Immature natural killer cell (primary cell): ENCODE measurements at places on chromosomes 4 and X.

GRCh38 chr4:11748164-11748872 is 319.6 kb upstream of the HS3ST1 start:
- H3K27me3 ChIP-seq, result no peaks in the 10 kb centered on the region
- no peak for DNase-seq
- no peak overlapping the region for H3K27ac ChIP-seq

- no peaks in the 10 kb centered on the region for H3K27me3 ChIP-seq
- H3K4me1 ChIP-seq, result no peaks in the 10 kb centered on the region
- H3K4me3 ChIP-seq, result no peak overlapping the region
- H3K36me3 ChIP-seq, result no peaks in the 10 kb centered on the region
- no peak overlapping the region for H3K27ac ChIP-seq
- no peak for DNase-seq
Measured at GRCh38 chrX:26511589-26512363, 295.8 kb downstream of the MAGEB5 start.

GRCh38 chr4:22531311-22532019 is 15.6 kb upstream of the ADGRA3 start:
- H3K27me3 ChIP-seq, result peaks cover 4% of the 10 kb centered on the region
- H3K4me1 ChIP-seq, result no peaks in the 10 kb centered on the region
- no peak for DNase-seq
- no peak overlapping the region for H3K4me3 ChIP-seq

- no peak overlapping the region for H3K4me3 ChIP-seq
- no peaks in the 10 kb centered on the region for H3K4me1 ChIP-seq
- no peaks in the 10 kb centered on the region for H3K36me3 ChIP-seq
- H3K27me3 ChIP-seq, result no peaks in the 10 kb centered on the region
- no peak for DNase-seq
Measured at GRCh38 chr4:91935217-91935616, 368.5 kb upstream of the GRID2 start.

GRCh38 chr4:185379326-185380295 is 16.1 kb downstream of the LRP2BP start:
- H3K4me1 ChIP-seq, result peaks cover 3% of the 10 kb centered on the region
- no peaks in the 10 kb centered on the region for H3K27me3 ChIP-seq
- H3K36me3 ChIP-seq, result no peaks in the 10 kb centered on the region
- no peak overlapping the region for H3K4me3 ChIP-seq
- no peak overlapping the region for H3K27ac ChIP-seq
- DNase-seq, result no peak

DNA sequence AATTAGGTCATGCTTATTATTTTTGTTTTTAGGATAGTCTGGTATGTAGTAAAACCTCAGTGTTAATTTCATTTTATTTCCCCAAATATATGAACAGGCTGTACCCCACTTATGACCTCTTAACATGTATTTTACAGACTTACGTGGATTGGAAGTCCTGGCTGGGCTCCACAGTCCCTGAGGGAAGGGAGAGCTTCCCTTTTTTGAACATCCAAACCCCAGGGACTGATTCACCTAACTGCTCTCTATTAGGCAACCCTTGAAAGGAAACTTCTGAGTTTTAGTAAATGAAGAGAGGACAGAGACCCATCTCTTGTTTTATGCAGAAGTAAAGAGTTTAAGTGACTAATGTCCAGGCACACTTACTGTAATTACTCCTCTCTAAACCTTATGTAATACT is 233.1 kb upstream of the SPRY1 start:
- no peak for DNase-seq
- no peak overlapping the region for H3K4me3 ChIP-seq
- no peak overlapping the region for H3K27ac ChIP-seq
- H3K36me3 ChIP-seq, result no peaks in the 10 kb centered on the region
- H3K4me1 ChIP-seq, result no peaks in the 10 kb centered on the region
- no peaks in the 10 kb centered on the region for H3K27me3 ChIP-seq

- no peaks in the 10 kb centered on the region for H3K36me3 ChIP-seq
- peaks cover 2% of the 10 kb centered on the region for H3K27me3 ChIP-seq
- H3K4me1 ChIP-seq, result peaks cover 10% of the 10 kb centered on the region
- no peak overlapping the region for H3K27ac ChIP-seq
- DNase-seq, result no peak
Measured at GRCh38 chrX:153587342-153587741, 11.6 kb downstream of the CCNQ start.

- no peak overlapping the region for H3K27ac ChIP-seq
- no peaks in the 10 kb centered on the region for H3K4me1 ChIP-seq
- H3K27me3 ChIP-seq, result peaks cover 3% of the 10 kb centered on the region
Measured at GRCh38 chrX:150768580-150769190, 75.5 kb downstream of the MTMR1 start.

- no peaks in the 10 kb centered on the region for H3K4me1 ChIP-seq
- no peak overlapping the region for H3K27ac ChIP-seq
- DNase-seq, result no peak
- no peak overlapping the region for H3K4me3 ChIP-seq
- peaks cover 8% of the 10 kb centered on the region for H3K27me3 ChIP-seq
- no peaks in the 10 kb centered on the region for H3K36me3 ChIP-seq
Measured at GRCh38 chrX:45513042-45513441, 312.4 kb upstream of the DIPK2B start.

DNA sequence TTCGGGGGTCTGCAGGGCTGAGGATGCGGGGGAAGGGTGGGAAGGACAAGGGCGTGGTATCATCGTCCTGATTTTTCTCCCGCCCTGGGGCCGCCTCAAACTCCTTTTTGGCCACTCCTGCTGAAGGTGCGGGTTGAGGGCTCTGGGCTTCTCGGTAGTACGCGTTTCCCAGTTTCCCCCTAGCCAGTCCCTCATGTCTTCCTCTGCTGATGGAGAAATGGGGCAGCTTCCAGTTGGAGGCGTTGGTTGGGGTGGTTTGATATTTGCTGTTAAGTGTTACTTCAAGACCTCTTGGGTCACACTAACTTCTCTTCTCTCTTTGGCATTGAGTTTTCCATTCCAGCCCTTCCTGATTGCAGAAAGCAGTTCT is 482 bp downstream of the GSTCD start:
- no peaks in the 10 kb centered on the region for H3K27me3 ChIP-seq
- no peaks in the 10 kb centered on the region for H3K36me3 ChIP-seq
- H3K27ac ChIP-seq, result peak overlapping the region; percentile 96
- DNase-seq, result no peak
- H3K4me3 ChIP-seq, result peak overlapping the region; percentile 100

GRCh38 chr4:46329118-46329976 is 60.6 kb downstream of the GABRA2 start:
- H3K27ac ChIP-seq, result no peak overlapping the region
- no peaks in the 10 kb centered on the region for H3K4me1 ChIP-seq

DNA sequence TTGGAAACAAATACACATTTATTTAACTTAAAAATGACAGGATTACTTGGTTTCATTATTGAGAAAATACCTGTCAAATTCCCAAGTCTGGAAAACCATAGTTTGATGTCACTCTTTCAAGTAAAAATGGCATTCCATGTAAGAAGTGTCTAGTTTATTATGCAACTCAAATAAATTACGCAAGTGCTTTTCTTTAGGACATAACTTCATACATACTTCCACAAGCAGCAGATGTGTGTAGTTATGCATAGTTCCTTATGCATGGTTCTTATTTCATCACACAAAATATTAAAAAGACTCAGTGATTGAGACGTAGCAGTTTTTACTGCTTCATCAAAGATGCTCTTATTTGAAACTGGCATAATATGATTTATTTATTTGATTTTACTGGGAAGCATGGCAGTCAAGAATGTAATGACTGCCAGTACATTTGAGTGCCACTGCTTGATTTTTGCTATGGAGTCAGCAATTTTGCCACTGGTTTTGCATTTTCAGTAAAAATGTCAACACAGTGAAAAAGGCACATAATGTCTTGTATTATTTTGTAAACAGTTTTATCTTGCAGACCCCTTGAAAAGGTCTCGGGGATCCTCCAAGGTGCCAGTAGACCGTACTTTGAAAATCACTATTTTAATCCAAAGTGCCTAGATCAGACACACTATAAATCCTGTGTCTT is 62.1 kb downstream of the CLCN3 start:
- no peak for DNase-seq
- H3K27ac ChIP-seq, result no peak overlapping the region
- H3K36me3 ChIP-seq, result peaks cover 13% of the 10 kb centered on the region
- no peaks in the 10 kb centered on the region for H3K27me3 ChIP-seq
- H3K4me1 ChIP-seq, result no peaks in the 10 kb centered on the region

DNA sequence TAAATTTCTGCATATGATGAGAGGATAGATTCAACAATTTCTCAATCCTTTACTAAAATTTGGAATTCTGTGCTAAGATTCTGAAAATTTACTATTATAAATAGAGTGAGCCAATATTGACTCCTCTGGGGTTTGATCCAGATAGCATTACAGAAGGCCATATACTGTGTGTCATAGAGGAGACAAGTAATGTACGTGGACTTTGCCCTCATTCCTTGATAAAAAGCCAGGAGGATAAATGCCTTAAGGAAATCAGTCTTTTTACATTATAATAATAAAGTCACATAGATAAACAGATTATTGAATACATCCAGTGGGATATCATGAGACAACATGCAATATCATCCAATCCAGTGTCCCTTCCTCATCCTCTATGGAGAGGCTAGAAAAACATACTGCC is 188.0 kb upstream of the HDX start:
- H3K27me3 ChIP-seq, result peaks cover 1% of the 10 kb centered on the region
- no peak overlapping the region for H3K4me3 ChIP-seq
- no peak overlapping the region for H3K27ac ChIP-seq
- no peaks in the 10 kb centered on the region for H3K4me1 ChIP-seq
